Left colon (tissue), 2 donors: ENCODE measurements at places on chromosomes 16 and 17. TPM values are rescaled to one million over a fixed set of nuclear protein-coding genes. Genes with fewer than 3 reads are reported as not detected.

PSMC3IP gene
- 1.6 TPM for total RNA-seq

CTRB2 gene
- not detected for total RNA-seq

GRAPL gene
- total RNA-seq, result 1.8 TPM

LIMD2 gene
- total RNA-seq, result 3.7 TPM

PPP1R1B gene
- 259 TPM for total RNA-seq

TRIM25 gene
- 101 TPM for total RNA-seq

CACNG5 gene
- not detected for total RNA-seq

C16orf54 gene
- 3.2 TPM for total RNA-seq

CD19 gene
- total RNA-seq, result 1.2 TPM

CTU2 gene
- 15.0 TPM for total RNA-seq

CLEC18A gene
- 2.0 TPM for total RNA-seq

DLX3 gene
- not detected for total RNA-seq

DOC2B gene
- total RNA-seq, result 2.2 TPM

SPATA32 gene
- not detected for total RNA-seq

SULT1A2 gene
- 26.9 TPM for total RNA-seq

FBXL16 gene
- 1.2 TPM for total RNA-seq

POLR2C gene
- 50.0 TPM for total RNA-seq

ABCC3 gene
- total RNA-seq, result 251 TPM

EMP2 gene
- total RNA-seq, result 107 TPM

UTS2R gene
- total RNA-seq, result not detected

CYBA gene
- 277 TPM for total RNA-seq

ZNF75A gene
- total RNA-seq, result 17.9 TPM

GAS2L2 gene
- total RNA-seq, result 0.08 TPM

FN3K gene
- total RNA-seq, result 63.1 TPM

CRYM gene
- total RNA-seq, result 12.9 TPM

OMG gene
- total RNA-seq, result 0.50 TPM

RAB11FIP4 gene
- total RNA-seq, result 42.5 TPM

SMURF2 gene
- 20.0 TPM for total RNA-seq

PTGES3L gene
- total RNA-seq, result 3.2 TPM

NAGS gene
- total RNA-seq, result 9.2 TPM

HS3ST3A1 gene
- total RNA-seq, result 0.92 TPM

ZSCAN10 gene
- total RNA-seq, result not detected

KRTAP3-2 gene
- total RNA-seq, result not detected

HEATR9 gene
- not detected for total RNA-seq

SDR42E2 gene
- total RNA-seq, result not detected
